GM12878 (cell line): ENCODE measurements at places on chromosomes 16 and 17.
A peak's percentile ranks its signal among the peaks of the same experiment; 100 is the strongest.

- H3K4me1 ChIP-seq, result no peaks in the 10 kb centered on the region
- no peaks in the 10 kb centered on the region for H3K27me3 ChIP-seq
- H3K36me3 ChIP-seq, result peaks cover 14% of the 10 kb centered on the region
These were observed 136.0 kb upstream of the C17orf78 start for GRCh38 chr17:37239690-37240334.

GRCh38 chr17:2214047-2214928 is 89.3 kb downstream of the SMG6 start:
- no peak for DNase-seq
- H3K4me1 ChIP-seq, result peaks cover 32% of the 10 kb centered on the region
- peak overlapping the region; percentile 100 for H3K27ac ChIP-seq
- H3K27me3 ChIP-seq, result no peaks in the 10 kb centered on the region
- H3K36me3 ChIP-seq, result peaks cover 7% of the 10 kb centered on the region

DNA sequence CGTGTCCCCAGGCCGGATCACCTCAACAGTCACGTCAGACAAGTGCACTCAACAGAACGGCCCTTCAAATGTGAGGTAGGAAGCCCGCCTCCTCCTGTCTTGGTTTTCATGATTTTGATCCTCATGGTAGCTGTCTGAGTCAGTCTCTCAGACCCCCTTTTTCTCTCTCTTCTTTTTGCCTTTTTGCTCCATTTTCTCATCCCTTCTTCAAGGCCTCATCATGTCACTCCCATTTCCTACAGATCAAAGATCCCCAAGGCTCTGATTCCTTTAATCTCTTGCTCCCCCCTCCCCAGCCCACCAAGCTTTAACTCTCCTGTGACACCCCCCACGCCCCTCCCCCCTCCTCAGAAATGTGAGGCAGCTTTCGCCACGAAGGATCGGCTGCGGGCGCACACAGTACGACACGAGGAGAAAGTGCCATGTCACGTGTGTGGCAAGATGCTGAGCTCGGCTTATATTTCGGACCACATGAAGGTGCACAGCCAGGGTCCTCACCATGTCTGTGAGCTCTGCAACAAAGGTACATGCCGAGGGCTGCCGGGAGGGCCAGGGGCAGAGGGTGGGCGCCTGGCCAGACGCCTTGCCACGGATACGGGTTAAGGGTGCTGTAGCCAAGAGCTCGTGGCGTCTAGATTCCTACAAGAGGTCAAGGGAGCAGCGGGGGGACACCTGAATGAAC is 2.0 kb downstream of the MAZ start:
- peaks cover 9% of the 10 kb centered on the region; the same call in 1 of the 2 replicates for H3K36me3 ChIP-seq
- no peak for DNase-seq
- peak overlapping the region; percentile 79 for H3K4me3 ChIP-seq
- peak overlapping the region; percentile 86 for H3K27ac ChIP-seq
- no peaks in the 10 kb centered on the region for H3K27me3 ChIP-seq

DNA sequence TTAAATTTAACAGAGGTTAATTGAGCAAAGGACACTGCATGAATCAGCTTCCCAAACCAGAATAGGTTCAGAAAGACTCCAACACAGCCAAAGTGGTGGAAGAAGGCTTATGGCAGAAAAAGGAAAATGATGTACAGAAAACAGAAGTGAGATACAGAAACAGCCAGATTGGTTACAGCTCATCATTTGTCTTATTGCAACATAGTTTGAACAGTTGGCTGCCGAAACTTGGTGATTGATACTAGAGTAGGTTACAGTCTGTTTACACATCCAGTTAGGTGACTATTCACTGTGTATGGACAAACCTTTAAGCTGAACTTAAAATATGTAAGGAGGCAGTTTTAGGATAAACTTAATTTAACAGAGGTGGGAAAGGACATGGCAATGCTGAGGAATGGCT is 18.3 kb downstream of the TMEM100 start:
- no peaks in the 10 kb centered on the region for H3K27me3 ChIP-seq
- no peak for DNase-seq
- H3K27ac ChIP-seq, result no peak overlapping the region
- no peaks in the 10 kb centered on the region for H3K4me1 ChIP-seq
- H3K4me3 ChIP-seq, result no peak overlapping the region

- H3K27ac ChIP-seq, result no peak overlapping the region
- no peak for DNase-seq
- peaks cover 5% of the 10 kb centered on the region for H3K4me1 ChIP-seq
- no peaks in the 10 kb centered on the region for H3K36me3 ChIP-seq
These were observed 914 bp downstream of the C17orf50 start for GRCh38 chr17:35761601-35762000.

GRCh38 chr17:78137392-78138203 is 7.0 kb downstream of the TMC8 start:
- H3K36me3 ChIP-seq, result peaks cover 16% of the 10 kb centered on the region
- no peaks in the 10 kb centered on the region for H3K27me3 ChIP-seq
- H3K4me1 ChIP-seq, result peaks cover 66% of the 10 kb centered on the region
- H3K4me3 ChIP-seq, result no peak overlapping the region

GRCh38 chr17:36117505-36118382 is 14.1 kb downstream of the CCL4 start:
- H3K4me1 ChIP-seq, result peaks cover 18% of the 10 kb centered on the region
- no peaks in the 10 kb centered on the region for H3K36me3 ChIP-seq
- no peaks in the 10 kb centered on the region for H3K27me3 ChIP-seq
- H3K27ac ChIP-seq, result no peak overlapping the region
- DNase-seq, result no peak
